Kidney epithelial cell (primary cell): ENCODE measurements at places on chromosomes 7 and 10. TPM values are rescaled to one million over a fixed set of nuclear protein-coding genes. Genes with fewer than 3 reads are reported as not detected.

GRCh38 chr7:66352071-66352470 lies 146.9 kb downstream of the TPST1 start:
- DNase-seq, result peak; percentile 9

DNA sequence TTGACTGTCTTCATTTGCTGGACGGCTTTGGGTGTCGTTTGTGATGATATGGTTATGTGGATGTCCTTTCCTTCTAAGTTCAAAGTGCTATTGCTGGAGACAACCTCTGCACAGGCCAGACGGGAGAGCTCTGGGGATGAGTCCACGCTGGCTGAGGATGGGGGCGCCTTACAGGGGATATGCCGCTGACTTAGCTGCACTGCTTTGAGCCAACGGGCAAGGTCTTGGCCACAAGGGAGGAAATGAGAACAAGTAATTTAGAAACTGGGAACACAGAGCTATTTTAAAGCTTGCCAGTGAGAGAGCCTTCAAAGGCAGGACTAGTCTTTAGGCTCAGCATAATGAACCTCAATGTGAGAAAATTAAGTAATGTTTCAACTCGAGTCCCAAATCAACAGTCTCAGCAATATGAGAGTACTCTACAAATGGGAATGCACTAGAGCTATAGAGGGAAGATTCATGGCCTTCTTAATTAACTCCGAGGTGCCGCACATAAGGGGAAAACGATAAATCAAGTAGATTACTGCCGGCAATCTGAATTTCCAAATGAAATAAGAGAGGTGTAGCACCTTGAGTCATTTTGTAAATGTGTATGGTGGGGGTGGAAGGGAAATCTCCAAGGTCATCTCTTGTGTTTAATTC lies 209.3 kb downstream of the JAZF1 start:
- DNase-seq, result no peak

DNA sequence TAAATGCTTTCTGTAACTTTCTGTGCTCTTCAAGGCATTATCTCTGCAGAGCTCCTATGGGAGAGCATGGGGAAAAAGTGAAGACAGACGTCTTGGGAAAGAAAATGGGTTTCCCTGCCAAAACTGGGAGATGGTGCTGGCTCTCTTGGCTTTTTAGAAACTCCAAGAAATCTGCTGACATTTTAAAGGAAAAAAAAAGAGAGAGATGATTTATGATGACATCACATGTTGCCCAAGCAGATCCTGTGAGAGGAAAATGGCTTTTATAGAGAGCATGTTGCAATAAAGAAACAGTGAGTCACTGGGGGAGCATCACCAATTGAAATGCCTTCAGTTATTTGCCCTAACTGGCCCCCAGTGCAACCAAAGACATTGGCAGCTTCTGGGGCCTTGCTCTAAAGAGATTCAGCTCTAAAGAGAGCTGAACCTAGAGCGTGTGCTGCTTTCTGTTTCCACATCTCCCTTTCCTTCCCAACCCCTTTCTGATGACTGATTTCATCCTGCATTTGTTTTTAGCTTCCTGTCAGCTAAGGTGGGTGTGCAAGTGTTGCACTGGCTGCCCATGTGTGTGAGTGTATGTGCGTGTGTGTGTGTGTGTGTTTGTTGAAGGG lies 37.7 kb downstream of the LRMDA start:
- DNase-seq, result no peak

DNA sequence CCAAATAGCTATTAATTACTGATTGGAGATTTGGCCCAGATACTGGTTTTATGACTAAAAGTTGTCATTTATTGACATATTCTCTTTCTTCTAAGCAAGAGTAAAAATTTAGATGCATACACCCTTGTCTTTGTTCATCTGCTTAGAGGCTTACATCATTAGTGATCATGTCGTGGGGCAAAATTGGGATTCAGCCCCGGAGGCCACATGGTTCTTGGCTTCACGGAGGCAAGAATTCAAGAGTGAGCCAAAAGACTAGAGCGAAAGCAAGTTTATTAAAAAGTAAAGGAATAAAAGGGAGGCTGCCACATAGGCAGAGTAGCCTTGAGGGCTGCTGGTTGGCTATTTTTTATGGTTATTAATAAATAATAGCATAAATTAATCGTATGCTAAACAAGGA lies 41.1 kb downstream of the MINPP1 start:
- no peak for DNase-seq

DNA sequence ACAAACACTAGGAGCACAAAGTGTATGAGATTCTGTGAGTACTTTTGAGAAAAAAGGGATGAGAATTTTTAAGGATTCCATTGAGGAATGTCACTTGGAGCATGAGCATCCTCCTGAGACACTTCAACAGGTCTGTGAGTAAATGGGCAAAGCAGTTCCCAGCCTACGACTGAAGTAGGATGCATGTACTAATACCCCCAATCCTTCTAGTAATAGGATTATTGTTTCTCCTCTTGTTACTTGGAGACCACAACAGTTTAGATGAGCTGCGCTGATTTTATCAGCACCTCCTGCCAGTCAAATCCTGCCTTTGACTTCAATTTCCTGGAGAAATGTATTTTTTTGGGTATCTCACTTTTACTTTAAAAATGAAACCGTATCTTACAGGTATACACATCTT lies 820 bp downstream of the BBS9 start:
- no peak for DNase-seq

DNA sequence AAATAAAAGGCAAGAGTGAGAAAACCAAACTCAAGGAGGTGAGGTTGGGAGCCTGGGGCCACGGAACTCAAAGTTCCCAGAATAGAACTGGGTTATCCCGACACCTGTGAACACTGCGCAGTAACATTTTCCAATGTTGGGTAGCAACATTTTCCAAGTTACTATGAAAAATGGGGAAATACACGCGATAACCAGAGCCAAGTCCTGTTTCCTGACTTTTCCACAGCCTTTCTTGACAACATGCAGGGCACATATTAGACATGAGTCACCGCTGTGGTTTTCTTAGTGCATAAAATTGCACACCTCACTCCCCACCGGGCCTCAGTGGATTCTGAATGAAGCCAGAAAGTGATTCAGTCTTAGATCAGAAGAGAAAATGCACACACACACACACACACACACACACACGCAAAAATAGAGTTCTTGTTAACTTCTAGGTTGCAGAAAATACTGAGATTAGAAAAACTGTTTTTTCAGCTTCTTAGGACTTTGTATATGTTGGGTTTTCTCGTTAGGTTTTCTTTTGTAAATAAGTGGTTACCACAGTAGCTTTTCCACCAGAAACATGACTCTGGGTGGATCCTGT lies 70.0 kb downstream of the CAMK1D start:
- DNase-seq, result peak; percentile 96

- no peak for DNase-seq
Observed at GRCh38 chr7:129423700-129424410, 10.4 kb upstream of the STRIP2 start.

GRCh38 chr7:93690021-93690420 lies 115.5 kb upstream of the CALCR start:
- no peak for DNase-seq

Gene NKX2-3
- not detected in 2 replicates for total RNA-seq

Gene PIK3CG
- 0.50 and 0.75 TPM in 2 replicates for total RNA-seq

Gene SLC26A3
- not detected in 2 replicates for total RNA-seq

Gene HDAC9
- total RNA-seq, result 80.1 and 84.5 TPM in 2 replicates

Gene FIS1
- total RNA-seq, result 203 and 231 TPM in 2 replicates
